ENCODE measurements at places on chromosomes 4 and X.

GRCh38 chrX:120999413-120999812, 13.9 kb upstream of the CT47A1 start:
- no peak for DNase-seq

- no peak for DNase-seq
Observed at GRCh38 chr4:165715989-165716388, 157.0 kb upstream of the TLL1 start.

- DNase-seq = no peak
Observed at GRCh38 chrX:68719181-68719903, 71.9 kb downstream of the STARD8 start.

GRCh38 chr4:183760326-183760725, 101.2 kb downstream of the TRAPPC11 start:
- no peak for DNase-seq

DNA sequence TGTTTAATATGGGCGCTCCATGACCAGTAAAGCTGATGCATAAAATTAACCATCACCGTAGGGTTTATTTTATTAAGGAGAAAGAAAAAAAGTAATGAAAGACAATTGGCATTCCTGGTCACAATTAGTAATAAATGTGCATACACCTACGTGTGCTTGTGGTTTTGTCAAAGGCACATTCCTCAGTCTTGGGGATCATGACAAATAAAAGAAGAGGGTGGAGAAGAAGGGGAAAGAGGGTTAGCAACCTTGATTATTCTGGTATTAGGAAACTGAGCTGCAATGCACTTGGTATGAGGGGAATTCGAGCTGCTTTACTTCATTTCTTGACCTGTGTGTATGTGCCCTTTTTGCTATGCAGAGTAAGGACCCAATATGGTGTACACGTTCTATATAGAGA, 1798.3 kb upstream of the PCDH7 start:
- DNase-seq = no peak

DNA sequence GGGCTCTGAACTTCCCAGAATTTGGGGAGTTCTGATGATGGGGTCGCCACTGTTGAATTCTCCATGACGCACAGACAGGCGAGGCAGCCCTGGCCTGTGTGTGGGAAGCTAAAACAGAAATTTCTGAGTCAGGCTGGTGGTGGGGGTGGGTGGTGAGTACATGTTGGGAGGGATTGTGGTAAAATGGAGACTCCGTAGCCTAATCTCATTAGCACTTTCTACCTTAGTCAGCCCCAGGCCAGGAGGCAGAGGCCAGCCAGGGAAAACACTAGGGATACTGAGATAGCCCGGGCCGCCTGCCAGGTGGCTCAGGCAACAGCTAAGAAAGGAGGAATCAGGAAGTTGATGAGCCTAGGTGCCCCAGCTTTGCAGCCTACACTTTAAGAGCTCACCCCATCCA, 39.3 kb upstream of the NHSL2 start:
- DNase-seq = no peak

- no peak for DNase-seq
Observed at GRCh38 chr4:179624768-179625181, 2182.5 kb upstream of the AGA start.

DNA sequence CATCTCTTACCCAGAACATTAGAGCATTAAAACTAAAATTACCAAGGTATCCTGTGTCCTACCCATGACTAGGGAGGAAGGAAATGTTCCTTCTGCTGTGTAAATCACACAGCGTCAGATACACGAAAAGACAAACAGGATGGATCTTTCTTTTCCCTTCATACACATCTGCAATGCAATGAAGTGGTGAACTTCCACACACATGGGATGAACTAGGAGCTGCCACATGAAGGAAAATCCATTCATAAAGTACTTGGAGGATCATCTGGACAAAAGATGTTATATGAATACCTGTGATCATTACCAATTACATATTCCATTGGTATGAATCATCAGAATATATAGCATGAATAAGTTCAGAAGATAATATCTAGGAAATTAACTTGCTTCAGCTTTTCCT, 46.2 kb downstream of the LDB2 start:
- no peak for DNase-seq

DNA sequence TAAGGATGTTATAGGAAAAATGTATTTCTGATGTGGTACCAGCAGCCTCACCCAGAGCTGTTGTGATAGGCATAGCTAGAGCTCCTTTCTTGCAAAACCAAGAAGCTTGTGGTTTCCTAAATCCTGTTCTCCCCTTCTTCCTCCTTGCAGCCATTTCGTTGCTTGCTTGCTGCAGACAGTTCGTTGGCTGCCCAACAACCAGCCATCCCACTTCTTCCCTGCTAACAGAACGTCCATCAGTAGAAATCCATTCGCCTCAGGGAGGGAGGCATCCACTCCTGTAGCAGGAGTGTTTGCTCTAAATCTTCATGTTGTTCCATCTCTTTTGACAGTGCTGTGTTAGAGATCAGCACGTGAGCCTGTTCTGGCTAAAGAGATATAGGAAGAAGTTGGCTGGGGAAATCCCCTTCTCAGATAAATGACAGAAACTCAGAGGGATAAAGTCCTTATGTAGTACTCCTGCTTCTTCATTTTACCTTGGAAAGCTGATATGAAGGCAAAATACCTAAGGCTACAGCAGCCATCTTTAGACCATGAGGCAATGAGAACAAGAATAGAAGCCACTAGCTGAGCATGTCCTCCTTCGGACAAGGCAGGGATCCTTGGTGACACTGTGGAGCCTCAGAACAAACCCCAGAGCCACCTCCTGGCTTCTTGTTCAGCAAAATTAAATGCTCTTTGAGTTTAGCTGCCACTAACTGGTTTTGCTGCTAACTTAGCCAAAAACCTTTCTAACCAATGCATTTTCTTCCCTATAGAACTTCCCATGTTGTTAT, 68.4 kb upstream of the RELL1 start:
- DNase-seq = no peak

GRCh38 chr4:178196751-178197374, 754.6 kb upstream of the AGA start:
- DNase-seq = no peak

- DNase-seq = no peak
Observed at GRCh38 chrX:46547857-46548256, 2.6 kb upstream of the ZNF674 start.

- DNase-seq = no peak
Observed at GRCh38 chr4:87910795-87911194, 64.7 kb upstream of the SPP1 start.

DNA sequence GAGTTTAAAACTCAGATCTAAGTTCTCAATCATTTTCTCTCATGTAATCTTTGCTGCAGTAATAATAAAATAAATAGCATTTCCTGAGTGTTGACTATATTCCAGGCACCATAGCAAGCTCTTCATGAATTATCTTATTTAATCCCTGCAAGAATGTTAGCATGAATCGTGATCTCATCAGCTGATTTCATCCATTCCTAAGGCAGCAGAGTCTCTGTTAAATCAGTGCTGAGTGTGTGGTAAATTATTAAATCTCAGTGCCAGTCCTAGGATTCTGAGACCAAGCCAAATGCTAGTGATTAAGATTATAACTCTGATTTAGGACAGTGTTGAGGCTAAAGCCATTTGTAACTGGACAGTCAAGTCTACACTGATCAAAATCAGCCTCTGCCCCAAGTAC, 240.3 kb upstream of the TAPT1 start:
- DNase-seq = no peak

DNA sequence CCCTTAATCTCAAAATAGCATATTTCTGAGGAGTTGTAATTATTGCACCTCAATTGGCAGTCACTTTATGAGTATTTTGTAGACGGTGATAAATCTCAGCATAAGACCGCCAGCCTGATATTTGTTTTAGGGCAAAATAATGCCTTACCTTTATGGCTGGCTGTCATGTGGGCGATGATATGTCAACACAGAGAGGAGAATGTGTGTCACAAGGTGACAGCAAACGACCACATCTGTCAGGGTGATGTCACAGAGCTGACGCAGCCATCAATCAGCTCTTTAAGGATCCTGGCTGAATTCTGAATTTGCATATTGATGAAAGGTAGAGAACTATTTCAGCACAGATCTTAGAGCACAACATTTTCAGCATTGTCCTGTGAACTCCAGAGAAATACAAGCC, 209.7 kb downstream of the CEP135 start:
- no peak for DNase-seq

- DNase-seq = no peak
Observed at GRCh38 chrX:129686422-129686948, 31.7 kb upstream of the APLN start.

DNA sequence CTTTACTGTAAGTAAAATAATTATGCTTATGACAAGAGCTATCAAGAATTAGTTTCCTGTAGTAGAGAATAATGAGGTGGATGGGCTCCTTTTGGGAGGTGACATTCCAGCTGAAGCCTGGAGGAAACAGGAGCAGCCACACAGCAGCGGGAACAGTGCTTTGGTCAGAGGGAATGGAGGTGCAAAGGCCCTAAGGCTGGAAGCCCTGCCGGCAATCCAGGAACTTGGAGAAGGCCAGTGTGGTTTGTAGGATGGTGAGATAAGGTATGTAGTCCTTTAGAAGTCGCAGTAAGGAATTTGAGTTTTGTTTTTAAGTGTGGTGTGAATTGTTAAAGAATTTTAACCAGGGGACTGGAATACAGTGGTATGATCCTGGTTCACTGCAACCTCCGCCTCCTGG, 8.1 kb downstream of the TMEM131L start:
- DNase-seq = no peak

DNA sequence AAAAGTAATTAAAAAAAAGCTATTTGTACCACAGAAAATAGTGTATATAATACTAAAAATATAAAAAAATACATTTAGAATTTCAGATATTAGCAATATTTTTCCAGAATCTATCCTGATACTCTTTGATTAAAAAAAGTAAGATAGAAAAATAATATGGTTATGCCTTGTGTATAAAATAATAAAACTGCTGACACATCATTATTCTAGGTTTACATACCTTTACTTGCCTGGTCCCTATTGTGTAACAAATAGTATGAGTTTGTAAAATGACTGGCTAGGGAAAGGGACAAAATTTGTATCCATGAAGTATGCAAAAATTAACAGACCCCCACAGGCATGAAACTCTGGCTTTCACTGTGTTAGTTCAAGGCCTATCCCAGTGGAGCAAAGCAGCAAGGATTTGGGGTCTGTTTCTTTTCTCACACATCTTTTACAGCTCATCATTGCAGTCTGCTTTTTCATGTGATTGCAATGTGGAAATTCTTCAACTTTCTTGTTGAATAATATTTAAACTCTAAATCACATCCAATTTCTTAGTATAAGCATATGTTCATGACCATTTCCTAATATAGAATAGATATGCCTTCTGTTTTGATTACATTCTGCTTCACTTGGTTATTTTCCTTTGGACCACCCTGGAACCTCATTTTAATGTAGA, 136.7 kb upstream of the PCDH18 start:
- DNase-seq = no peak

GRCh38 chr4:112552668-112553067, 36.7 kb upstream of the NEUROG2 start:
- no peak for DNase-seq

- no peak for DNase-seq
Observed at GRCh38 chr4:139761461-139761860, 95.8 kb downstream of the MGST2 start.

GRCh38 chr4:20615486-20616260, 84.6 kb upstream of the PACRGL start:
- DNase-seq = no peak

- DNase-seq = no peak
Observed at GRCh38 chrX:5936438-5936837, 292.2 kb downstream of the NLGN4X start.

GRCh38 chr4:26073886-26074560, 160.0 kb downstream of the SMIM20 start:
- DNase-seq = no peak

GRCh38 chr4:54439831-54440243, 210.7 kb downstream of the PDGFRA start:
- DNase-seq = peak; percentile 18

- DNase-seq = no peak
Observed at GRCh38 chr4:75745161-75745560, 20.8 kb downstream of the USO1 start.

DNA sequence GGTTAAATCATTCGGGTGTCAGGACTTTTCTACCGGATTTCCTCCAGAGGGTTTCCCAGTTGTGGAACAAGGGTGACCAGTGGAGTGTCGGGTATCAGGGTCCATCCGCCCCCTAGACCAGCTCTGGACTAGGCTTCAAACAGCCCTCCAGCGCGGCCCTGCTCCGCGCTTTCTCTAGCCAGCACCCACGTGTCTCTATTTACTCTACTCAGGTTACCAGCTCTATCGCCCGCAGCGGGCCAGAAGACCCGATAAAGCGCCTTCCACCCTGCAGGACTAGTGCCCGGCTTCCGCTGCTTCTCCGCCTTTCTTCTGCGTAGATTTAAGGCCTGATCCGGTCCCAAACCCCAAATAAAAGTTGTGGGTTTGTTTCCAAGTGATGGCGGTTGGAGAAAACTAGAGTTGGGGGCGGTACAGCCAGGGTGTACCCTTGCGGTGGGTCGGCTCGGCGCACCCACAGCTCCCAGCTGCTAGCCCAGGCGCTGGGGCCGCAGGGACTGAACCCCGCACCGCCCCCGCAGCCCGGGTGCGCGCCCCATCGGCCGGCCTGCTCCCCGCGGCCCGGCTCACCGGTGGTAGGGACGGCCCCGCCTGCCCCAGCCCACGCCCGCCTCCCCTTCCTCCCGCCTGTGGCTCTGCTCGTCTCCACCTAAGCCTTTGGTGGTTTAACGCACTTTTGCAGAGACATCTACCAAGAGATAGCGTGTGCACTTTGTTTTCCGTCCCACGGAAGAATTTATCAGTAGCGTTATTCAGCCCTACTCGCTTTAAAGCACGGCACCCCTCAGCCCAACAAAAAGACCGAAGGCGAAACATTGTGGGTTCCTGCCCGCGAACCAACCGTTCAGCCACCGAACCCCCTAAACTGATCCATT, 2.1 kb downstream of the LEF1 start:
- no peak for DNase-seq

DNA sequence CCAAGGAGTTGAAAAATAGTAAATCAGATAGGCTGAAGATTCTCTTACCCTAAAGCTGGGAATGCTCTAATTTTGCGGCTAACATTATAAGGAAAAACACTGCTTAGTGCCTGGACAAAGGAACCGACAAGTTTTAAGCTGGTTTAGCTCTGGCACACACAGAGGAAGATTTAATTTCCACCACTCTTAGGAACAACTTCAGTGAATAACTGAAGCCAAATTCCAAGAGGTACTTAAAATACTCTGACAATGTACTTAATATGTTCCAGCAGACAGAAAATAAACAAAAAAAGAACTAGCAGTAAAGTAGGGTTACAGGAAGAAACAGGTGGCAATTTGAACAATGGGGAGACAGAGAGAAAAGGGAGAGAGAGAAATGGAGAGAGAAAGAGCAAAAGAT, 340.8 kb upstream of the NDST4 start:
- DNase-seq = no peak

- DNase-seq = peak; percentile 5
Observed at GRCh38 chrX:130024127-130024526, 41.7 kb downstream of the BCORL1 start.
